ENCODE measurements at places on chromosomes 7 and 10.

GRCh38 chr7:138713191-138713590, 12.0 kb upstream of the SVOPL start:
- no peak for DNase-seq

DNA sequence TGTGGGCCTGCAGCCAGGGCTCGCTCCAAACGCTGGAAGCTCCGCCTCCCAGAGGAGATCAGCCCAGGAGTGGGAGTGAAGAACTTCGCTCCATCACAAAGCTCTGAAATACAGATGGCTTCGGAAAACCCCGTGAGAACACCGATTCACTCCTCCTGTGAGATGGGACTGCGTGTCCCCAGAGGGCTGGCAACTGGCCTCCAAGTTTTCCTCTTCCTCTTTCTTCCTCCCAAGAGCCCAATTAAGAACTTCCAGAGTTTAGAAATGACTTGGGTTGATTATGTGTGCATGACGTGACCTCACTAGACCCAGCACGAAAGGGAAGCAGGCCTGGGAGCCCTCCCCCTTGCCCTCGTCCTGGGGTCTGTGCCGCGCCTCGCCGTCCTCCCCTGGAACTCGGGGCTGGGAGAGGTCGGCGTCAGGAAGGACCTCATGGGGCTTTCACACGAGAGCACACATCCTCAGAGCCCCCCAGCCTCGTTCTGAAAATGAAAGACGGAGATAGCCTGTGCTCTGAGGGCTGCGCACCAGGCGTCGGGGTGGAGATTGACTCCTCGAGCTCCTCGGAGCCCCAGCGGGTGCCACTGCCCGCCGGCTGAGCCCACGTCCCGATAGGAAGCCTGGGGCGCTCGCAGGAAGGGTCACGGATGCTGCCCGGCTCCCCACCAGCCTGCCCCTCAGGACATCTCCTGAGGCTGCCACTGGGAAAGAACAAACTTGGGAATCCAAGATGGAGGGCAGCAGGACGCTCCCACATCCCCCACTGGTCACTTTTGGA, 37.8 kb downstream of the PTPRN2 start:
- no peak for DNase-seq

DNA sequence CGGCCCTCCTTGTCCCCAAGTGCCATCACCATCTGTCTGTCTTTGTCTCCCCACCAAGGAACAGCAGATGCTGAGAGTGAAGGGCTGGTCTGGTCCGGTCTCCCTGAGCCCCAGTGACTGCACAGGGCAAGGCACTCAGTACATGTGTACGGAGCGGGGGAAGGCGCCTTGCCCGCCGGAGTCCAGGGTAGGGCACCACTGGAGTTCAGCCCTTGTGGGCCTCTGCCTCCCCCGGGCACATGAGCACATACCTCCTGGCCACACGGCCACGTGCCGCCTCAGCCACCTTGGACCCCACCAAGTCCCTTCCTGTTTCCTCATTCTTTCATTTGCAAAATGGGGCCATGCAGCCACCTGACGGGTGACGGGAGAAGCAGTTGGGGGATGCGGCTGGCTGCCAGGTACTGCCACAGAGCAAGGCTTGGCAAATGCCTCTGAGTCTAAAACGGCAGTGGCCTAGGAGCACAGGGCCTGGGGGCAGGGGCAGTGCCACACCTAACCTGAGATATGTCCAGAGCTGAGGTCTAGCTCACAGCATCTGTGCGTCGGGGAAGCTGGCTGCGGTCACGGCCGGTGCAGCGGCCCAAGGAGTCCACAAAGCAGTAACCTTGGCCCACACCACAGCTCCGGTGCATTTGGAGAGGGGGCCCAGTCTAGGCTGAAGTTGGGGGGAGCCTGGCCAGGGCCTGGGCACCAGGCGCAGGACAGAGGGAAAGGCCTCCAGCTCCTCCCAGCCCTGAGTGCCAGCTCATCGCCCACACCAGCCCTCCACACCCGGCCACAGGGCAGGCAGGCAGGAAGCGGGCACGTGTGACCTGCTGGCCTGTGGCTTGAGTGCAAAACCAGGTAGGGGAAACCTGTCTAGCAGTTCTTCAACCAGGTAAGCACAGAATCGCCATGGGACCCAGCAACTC, 5.2 kb downstream of the ADAP1 start:
- DNase-seq, result no peak

DNA sequence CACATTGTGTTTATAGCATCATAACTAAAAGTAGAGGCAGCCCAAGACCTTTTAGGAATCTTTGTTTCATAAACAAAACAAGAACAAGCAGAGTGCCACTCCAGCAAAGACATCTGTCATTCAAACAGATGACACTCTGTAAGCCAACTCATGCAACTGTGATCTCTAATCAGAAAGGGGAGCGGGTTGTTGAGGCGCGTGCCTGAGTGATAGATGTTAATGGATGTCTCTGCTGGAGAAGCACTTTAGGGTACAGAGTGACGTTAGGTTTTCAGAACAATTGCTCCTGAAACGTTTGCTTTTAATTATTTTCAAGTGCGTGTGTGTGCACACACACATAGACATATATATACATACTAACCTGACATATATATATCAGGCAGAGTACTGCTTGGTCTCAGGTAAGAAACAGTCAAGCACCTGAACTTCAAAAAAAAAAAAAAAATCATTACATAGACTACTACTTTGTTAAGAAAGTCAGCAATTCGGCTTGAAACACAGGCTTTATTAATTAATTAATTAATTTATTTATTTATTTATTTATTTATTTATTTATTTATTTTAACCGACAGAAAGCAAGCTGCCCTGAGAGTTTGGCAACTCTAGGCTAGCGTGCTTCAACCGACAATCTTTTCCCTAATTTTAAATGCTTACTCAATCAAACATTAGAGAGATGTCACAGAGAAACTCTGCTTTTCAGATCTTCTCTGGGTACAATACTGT, 109.1 kb downstream of the POU6F2 start:
- no peak for DNase-seq

GRCh38 chr7:113824117-113824823, 94.5 kb downstream of the PPP1R3A start:
- no peak for DNase-seq

DNA sequence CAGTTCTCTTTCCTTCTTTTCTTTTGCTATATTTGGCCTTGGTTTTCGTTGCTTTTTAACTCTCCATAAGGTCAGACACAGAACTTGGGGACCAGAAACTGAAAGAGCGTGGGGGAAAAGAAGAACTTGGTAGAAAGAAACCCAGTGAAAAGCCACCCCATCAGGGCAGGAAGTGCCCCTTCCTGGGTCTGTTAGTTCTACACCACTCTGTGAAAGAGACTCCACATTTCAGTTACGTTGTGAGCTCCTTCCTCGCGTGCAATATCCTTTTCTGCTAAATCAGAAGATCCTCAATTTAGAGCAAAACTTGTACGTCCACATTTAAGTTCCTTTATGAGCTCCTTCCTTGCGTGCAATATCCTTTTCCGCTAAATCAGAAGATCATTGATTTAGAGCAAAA, 220.6 kb upstream of the FOXK1 start:
- no peak for DNase-seq

DNA sequence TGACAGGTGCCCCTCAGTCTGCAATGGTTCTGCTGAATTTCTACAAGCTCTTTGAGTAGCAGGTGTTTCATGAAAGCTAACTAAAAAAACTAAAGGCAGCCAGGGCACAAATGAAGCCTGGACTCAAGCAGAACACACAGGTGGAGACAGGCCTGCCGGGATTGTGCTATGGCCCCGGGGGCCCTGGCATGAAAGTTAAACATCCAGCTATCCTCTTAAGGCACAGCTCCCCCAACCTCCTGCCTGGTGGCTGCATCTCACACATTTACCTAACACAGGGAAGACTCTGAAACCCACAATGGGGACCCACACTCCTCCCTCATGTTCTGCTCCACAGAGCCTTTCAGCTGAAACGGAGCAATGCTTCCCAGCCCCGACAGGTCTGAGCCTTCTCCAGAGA, 76.3 kb upstream of the CAMK2B start:
- no peak for DNase-seq

GRCh38 chr10:119737823-119738222, 12.0 kb downstream of the INPP5F start:
- DNase-seq, result no peak

DNA sequence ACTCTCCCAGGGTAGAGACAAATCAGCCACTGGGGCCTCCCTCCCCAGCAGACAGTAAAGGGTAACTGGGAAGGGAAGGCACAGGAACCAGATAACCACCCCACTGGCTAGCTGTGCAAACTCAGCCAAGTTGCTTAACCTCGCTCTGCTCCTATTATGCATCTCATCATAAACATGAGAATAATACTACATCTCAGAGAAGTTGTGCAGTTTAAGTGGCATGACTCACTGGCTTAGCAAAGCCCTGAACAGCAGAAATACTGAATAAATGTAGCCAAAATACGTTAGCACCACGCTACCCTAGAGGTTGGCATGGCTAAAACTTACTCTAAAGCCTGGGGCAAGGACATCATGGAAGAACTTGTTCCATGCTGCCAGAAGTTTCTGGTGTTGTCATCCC, 128.1 kb upstream of the ANK3 start:
- DNase-seq, result no peak

- DNase-seq, result no peak
Measured at GRCh38 chr10:86295791-86296190, 70.8 kb downstream of the GRID1 start.

DNA sequence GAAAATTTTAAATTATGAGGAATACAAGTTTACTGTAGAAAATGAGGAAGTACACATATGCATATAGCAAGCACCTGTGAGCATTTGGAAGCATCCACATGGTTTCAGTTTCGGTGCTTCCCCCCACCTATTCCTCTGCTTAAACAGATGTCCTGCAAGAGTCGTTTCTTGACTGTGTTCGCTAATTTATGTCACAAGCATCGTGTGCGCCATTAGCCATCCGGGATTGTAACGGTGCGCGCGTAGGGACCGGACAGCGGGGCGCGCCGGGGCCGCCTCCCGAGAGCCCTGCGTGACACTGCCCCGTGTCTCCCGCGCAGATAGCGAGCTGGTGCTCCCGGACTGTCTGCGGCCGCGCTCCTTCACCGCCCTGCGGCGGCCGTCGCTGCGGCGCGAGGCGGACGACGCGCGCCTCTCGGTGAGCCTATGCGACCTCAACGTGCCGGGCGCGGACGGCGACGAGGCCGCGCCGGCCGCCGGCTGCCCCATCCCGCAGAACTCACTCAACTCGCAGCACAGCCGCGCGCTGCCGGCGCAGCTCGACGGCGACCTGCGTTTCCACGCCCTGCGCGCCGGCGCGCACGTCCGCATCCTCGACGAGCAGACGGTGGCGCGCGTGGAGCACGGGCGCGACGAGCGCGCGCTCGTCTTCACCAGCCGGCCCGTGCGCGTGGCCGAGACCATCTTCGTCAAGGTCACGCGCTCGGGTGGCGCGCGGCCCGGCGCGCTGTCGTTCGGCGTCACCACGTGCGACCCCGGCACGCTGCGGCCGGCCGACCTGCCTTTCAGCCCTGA, 90.9 kb downstream of the NEURL1 start:
- peak; percentile 52 for DNase-seq

DNA sequence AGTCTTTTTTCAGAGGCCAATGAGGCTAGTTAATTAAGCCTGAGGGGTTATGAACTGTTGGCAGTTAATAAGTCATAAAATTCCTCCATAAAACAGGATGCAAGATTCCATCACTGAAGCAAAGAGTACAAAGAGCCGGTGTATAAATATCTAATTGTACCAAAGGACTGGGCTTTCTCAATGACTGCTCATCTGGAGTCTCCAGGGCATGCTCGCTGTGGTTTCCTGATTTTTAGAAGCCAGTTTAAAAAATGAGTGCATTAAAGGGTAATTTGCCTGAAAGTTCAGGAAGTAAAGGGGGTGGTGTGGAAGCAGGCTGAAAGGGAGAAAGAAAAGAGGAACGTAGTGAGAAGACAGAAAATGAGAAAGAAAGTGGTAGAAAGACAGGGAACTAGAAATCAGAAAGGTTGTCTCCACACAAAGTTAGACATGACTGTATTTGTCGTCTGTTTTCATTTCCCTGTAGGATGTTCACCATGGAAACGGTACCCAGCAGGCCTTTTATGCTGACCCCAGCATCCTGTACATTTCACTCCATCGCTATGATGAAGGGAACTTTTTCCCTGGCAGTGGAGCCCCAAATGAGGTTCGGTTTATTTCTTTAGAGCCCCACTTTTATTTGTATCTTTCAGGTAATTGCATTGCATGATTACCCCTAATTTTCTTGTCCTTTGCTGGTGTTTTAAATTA, 282.3 kb downstream of the TWIST1 start:
- no peak for DNase-seq

DNA sequence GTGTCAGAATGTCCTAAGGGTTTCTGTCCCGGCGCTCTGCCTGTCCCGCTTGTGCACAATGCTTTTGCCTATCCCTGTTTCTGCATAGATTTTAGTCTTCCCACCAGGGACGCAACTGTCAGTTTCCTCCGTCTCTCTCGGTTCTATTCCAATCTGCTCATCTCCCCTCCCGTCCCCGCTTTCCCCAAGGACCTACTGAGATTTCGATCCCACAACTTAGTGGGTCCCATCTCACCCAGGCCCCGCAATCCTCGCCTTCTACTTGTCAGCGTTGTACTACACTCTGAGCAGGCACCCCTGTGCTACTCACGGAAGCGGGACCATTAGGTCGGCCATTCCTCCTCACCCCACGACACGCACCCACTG, 519 bp upstream of the ZNF655 start:
- DNase-seq, result no peak

DNA sequence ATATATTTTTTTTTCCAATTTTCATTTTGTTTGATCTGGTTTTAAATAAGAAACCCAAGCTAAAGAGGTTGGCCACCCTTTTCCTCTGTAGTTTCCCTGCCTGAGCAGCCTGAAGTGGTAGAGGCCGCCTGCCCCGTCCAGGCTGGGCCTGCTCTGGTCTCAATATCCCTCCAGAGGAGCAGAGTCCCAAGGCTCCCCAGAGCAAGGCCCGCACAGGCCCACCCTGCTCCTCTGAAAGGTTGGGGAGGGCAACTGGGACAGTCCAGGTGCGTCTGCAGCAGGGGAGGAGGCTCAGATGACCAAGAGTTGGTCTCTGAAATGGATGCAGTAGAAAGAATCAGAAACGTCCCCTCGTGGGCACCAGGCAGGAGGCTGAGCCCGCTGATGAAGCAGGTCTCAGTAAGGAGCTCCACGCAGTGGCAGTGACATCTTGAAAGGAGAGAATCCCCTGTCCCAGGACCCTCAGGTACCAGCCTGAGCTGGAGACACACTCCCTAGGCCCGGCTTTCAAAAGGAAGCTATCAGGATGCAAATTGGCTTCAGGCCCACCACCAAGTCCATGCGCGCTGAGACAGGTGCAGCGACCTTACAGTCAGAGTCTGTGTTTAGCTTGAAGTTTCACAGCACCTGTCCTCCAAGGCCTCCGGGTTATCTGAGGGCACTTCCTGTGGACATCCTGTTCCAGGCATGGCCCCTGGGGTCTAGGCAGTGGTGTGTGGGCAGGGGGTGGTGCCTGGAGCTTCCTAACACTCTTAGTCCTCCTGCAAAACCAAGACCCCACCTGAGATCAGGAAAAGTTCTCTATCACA, 37.7 kb downstream of the EN2 start:
- DNase-seq, result no peak

DNA sequence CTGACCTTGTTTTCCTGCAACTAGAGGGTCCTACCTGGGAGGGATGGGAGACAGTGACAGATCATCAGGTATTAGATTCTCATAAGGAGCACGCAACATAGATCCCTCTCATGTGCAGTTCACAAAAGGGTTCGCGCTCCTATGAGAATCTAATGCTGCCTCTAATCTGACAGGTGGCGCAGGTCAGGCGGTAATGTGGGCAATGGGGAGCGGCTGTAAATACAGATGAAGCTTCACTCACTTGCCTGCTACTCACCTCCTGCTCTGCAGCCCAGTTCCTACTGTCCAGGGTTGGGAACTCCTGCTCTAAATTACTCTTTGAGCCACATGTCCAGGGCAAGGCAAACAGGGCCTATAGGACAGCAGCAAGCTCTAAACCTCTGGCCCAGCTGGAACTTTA, 46.2 kb downstream of the GFRA1 start:
- DNase-seq, result no peak

Measured in activated T-helper 1 cell treated with anti-CD3 and anti-CD28 coated beads, Interleukin-12 subunit alpha, Interleukin-12 subunit beta, Interleukin-2, Interleukin-4 antibody, amounts not matched to agents 30 ng/mL and 10 ng/mL and 1 ng/mL, durations not matched to agents 14 hours and 24 hours and 36 hours (primary cell).